ENCODE measurements at places on chromosomes 1 and 21.
A peak's percentile ranks its signal among the peaks of the same experiment; 100 is the strongest.

DNA sequence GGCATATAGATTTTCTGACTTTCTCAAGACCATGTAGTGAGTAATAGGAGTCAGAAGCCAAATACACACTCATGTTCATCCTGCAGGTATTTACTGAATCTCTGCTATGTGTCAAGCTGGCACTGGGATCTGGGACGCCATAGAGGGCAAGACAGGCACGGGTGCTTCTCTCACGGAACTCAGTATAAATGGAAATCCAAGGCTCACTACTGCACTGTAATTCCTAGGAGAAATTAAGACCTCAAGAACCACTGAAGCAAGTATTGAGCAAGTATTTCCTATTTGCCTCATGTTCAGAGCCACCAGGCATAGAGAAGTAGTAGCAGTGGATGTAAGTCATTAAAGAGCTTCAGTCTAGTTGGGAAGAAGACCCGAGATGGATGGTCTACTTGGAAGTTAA lies 38.9 kb downstream of the EIF2D start:
- DNase-seq, result no peak

DNA sequence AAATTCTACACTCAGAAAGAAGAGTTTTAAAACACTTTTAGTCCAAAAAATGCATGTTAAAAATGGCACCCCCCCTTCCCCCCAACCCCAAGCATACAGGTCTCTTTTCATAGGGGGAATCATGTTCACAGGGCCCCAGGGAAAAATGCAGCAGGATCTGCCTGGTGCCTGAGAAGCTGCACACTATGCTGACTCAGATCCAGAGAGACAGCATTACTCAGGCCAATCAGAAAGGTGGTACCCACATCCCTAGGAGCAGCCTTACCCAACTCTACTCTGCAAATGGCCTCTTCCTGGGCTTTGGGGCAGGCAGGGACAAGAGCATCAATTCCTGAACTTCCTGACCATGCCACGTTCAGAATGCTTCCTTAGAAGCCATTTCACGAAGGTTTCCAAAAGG lies 119.0 kb downstream of the HIVEP3 start:
- DNase-seq, result no peak

GRCh38 chr1:100292711-100293110 lies 26.7 kb downstream of the RTCA start:
- DNase-seq, result no peak

GRCh38 chr1:198622001-198622400 lies 16.8 kb upstream of the PTPRC start:
- no peak for DNase-seq

DNA sequence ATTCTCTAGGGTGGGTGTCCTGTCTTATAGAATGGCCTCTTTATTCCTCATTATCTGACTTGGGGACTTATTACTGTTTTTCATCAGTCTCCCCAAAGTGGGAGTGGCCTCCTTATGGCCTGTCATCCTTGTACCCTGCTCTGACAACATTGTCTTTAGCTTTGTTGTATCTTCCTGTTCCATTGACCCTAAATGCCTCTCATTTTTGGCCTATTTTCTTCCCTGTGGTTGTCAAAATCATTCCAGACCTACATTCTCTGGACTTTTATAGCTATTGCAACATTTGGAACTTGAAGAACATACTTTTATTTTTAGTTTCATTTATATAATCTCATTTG lies 9.7 kb downstream of the SFT2D2 start:
- DNase-seq, result no peak

- peak; percentile 23 for DNase-seq
Measured at GRCh38 chr1:25140073-25140797, 92.1 kb downstream of the SYF2 start.

DNA sequence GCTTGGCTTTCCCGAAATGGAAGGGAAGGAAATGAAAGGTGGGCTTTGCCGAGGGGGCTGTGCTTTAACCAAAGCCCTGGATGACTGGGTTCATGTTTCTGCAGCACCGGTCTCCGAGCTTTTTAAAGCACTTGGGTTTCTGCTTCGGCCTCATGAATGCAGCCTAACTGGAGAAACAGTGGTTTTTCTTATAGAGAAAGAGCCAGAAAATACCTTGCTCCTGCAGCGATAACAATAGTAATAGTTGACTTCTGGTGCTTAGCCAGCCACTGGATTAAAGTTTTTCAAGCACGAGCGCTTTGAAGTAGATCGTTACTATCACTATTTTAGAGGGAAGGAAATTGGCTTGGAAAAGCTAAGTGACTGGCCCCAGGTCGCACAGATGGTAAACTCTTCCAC lies 500 bp upstream of the DOCK7 start:
- DNase-seq, result no peak

DNA sequence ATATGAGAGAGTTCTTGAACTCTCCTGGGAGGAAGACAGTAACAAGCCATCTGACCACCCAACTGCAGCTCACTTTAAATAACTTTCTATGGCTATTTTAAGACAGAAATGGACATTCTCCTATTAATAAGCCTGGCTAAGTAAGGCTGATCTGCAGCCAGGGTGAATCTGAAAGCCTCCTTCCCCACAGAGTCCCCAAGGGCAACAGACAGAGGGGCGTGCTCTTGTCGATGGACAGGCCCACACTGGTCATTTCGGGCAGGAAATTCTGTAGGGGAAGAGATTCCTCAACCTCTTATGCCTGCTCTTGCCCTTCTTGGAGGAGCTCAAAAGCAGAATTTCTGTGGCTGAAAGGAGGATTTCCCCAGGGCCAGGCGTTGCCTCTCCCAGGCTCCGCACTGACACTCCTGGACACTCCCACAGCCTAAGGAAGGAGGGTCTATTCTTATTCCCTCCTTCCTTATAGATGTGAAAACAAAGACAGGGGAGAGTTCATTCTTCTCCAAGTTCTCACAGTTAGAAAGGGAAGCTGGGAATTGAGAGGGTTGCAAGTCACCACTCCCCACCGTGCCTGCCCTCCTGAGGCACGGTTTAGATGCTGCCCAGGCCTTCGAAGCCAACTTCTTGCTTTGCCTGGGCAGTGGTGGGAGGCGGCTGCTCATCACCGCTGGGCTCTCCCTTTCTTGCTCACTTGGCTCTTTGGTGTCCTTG lies 17.9 kb upstream of the KANK4 start:
- peak; percentile 74 for DNase-seq

GRCh38 chr1:39653546-39654031 lies 14.1 kb upstream of the HEYL start:
- DNase-seq, result peak; percentile 79

- peak; percentile 65 for DNase-seq
Measured at GRCh38 chr1:77031106-77031662, 163.9 kb downstream of the ST6GALNAC5 start.

GRCh38 chr1:182910143-182910542 lies 42.8 kb downstream of the SHCBP1L start:
- no peak for DNase-seq

DNA sequence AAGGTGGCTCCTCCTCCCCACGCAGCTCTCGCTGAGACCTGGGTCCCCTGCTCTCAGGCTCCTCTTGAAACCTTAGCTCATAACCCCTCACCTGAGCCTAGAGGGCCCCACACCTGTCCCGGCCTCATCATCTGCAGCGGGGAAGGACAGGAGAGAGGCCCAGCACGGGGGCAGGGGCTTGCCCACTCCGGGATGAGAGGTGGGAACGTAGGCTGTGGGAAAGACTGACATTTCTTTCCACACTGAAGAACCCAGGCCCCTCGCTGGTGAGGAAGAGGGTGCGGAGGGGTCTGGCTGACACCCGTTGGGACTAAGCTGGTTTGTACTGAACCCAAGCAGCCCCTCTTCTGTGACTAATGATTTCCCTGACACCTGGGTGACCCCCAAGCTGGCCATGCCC lies 14.0 kb upstream of the NES start:
- no peak for DNase-seq

GRCh38 chr1:119226321-119226720 lies 85.9 kb upstream of the WARS2 start:
- no peak for DNase-seq

DNA sequence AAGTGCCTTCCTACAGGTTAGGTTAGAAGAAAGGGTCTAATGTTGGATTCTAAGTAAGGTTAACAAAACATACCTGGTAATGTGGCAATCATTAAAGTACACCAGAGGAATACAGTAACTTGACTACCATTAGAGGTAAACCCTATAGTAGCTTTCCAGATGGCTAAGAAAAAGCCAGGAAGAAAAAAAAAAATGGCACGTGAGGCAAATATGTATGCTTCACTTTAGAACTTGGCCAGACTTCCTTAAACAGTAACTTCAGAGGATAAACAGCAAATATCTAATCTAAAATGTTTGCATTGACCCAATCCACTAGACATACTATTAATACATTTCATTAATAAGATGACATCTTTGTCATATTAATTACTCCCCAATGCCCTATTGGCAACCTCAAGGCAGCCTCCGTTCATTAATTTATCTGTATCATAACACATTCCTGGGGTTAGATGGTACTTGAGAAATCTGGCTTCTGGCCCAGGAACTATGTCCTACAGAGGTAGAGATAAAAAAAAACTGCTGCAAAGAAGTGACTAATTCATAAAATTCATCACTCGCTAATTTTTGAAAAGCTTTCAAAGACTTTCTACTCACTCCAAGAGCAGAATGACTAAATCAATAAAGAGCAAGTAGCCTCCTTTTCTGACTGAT lies 5.8 kb downstream of the DCAF8 start:
- DNase-seq, result peak; percentile 39

DNA sequence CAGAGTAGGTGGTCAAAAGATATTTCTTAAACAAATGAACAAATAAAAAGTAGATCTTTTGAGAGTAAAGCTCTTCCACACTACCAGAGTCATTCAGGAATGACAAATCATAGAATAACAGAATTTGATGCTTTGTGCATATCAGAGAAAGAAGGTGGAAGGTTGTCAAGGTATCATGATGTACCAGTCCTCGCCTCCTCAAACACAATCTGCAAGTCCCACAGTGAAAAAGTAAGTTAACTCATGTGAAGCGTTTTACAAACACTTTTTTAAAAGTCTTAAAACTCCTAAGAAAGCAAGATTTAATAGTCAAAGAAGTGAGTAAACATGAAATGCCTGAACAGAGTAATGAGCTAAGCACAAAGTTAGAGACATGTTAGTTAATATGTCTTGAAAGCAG lies 2.5 kb upstream of the RGS4 start:
- no peak for DNase-seq

- no peak for DNase-seq
Measured at GRCh38 chr1:15098176-15099125, 55.1 kb upstream of the TMEM51 start.

- no peak for DNase-seq
Measured at GRCh38 chr21:43884861-43885417, 19.9 kb downstream of the AGPAT3 start.

GRCh38 chr1:29309075-29309474 lies 72.8 kb downstream of the PTPRU start:
- DNase-seq, result no peak

DNA sequence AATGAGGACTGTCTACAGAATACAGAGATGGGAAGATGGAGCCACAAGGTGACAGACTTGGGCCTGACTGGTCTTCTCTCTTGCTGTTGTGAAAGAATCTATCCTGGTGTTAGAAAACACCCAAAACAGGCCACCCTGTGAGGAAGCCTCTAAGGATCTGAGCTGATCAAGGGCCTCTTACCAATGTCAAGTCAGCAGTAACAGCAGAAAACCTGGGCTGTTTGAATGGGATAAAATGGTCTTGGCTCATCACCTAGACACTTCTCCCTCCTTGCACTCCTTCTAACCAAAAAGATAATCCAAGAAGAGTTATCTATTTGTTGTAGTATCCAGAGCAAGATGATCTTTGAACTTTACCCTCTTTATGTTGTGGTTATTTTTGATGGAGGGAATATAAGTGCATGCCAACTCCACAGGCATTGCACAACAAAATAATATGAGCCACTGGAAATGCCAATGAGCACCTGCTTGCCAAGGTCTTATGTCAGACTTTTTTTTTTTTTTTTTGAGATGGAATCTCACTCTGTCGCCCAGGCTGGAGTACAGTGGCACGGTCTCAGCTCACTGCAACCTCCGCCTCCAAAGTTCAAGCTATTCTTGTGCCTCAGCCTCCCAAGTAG lies 32.8 kb upstream of the ZNF281 start:
- DNase-seq, result no peak

DNA sequence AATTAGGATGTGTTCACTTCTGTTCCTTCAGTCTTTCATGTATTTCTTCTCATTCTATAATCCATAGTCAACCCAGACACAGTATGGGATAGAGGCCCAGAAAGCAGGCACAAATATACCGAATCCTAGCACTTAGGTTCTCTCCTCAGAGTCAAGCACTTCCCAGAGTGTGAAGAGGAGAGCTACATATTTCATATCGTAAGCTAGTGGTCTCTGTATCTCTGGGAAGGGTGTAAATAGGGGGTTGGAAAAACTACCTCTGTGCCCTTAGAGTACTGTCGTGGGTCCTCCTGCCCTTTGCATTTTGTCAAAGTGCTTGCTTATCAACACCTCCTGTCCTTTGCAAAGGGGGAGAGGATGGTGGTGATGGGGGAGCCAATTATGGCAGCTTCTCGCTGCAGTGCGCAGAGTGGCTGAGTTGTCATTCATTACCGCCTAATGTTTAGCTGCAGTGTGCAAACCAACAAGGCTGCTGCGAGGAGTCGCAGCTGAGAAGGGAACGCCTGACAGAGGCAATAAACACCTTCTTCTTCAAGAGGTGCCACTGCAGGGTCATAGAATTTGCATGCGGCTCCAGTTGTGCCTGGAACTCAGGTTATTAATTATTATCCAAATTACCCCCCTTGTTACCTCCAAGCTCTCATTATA lies 182.7 kb downstream of the NUF2 start:
- no peak for DNase-seq

DNA sequence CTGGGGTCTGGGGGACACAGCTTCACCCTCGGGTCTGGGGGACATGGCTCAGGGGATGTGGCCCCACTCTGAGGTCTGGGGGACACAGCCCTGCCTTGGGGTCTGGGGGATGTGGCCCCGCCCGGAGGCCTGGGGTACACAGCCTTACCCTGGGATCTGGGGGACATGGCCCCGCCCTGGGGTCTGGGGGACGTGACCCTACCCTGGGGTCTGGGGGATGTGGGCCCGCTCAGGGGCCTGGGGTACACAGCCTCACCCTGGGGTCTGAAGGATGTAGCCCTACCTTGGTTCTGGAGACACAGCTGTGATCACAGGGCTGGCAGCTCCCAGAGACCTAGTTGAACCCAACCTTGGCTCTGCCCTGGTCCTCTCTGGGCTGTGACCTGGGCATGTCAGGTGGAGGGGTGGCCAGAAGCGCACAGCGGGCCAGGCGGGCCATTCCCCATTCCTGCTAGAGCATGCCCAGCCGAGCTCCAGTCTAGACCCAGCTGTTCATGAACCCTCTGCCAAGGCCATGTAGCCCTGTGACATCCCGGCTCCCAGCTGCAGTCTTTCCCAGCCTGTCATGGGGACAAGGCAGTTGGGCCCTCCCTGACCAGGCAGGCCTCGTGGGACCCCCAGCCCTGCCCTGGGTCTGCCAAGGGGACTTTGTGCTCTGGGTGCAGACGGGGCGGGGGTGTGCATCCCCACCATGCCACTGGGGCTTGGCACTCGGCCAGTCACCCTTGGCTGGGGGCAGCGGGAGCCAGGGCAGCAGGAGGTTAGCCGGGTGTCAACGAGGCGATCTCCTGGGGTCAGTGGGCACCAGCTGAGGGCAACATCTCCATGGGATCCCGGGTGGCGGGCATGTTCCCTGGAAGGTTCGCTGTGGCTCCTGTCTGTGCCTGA lies 43.9 kb downstream of the WNT9A start:
- no peak for DNase-seq
